Astrocyte (in vitro differentiated cells and primary cell): ENCODE measurements at places on chromosomes 3 and 15.

- no peaks in the 10 kb centered on the region for H3K4me1 ChIP-seq
- H3K36me3 ChIP-seq, result no peaks in the 10 kb centered on the region
Measured at GRCh38 chr15:45095661-45096060, 18.3 kb downstream of the DUOX2 start.

DNA sequence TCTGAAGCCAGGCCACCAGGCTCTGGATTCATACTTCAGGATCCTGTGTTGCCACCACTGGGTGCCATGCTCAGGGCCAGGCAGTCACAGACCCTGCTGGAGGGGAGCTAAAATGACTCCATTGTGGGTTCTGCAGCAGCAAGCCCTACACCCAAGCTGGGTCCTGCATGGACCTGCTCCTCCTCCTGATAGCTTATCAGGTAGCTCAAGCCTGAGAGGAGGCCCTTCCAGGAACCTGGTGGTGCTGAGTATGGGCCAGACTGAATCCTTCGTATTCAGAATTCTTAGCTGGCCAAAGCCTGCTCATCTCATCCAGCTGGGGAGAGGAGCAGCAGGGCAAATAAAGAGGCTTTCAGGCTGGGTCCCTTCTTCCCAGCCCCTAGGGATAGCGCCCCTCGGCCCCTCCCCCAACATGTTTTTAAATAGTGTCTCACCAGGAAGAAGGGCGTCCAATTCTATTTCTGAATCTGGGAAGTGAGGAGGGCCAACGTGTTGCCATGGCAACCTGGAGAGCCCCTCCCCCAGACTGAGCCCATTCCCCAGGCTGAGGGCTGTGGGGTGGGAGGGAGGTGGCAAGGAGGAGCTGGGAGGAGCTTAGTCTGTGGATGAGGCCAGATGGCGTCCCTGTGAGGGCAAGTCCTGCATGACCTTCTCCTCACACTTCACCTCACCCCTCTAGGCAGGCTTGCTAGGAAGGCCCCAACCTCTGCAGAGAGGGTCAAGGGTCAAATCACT is 11.0 kb upstream of the CAMKV start:
- H3K36me3 ChIP-seq, result no peaks in the 10 kb centered on the region
- peaks cover 6% of the 10 kb centered on the region for H3K27me3 ChIP-seq
- no peak for DNase-seq
- H3K27ac ChIP-seq, result no peak overlapping the region
- H3K4me1 ChIP-seq, result no peaks in the 10 kb centered on the region

- no peak overlapping the region for H3K27ac ChIP-seq
- H3K27me3 ChIP-seq, result peaks cover 20% of the 10 kb centered on the region
- no peaks in the 10 kb centered on the region for H3K36me3 ChIP-seq
- H3K4me3 ChIP-seq, result no peak overlapping the region
- H3K4me1 ChIP-seq, result no peaks in the 10 kb centered on the region
- DNase-seq, result no peak
Measured at GRCh38 chr15:65366122-65366892, 11.5 kb downstream of the IGDCC3 start.

DNA sequence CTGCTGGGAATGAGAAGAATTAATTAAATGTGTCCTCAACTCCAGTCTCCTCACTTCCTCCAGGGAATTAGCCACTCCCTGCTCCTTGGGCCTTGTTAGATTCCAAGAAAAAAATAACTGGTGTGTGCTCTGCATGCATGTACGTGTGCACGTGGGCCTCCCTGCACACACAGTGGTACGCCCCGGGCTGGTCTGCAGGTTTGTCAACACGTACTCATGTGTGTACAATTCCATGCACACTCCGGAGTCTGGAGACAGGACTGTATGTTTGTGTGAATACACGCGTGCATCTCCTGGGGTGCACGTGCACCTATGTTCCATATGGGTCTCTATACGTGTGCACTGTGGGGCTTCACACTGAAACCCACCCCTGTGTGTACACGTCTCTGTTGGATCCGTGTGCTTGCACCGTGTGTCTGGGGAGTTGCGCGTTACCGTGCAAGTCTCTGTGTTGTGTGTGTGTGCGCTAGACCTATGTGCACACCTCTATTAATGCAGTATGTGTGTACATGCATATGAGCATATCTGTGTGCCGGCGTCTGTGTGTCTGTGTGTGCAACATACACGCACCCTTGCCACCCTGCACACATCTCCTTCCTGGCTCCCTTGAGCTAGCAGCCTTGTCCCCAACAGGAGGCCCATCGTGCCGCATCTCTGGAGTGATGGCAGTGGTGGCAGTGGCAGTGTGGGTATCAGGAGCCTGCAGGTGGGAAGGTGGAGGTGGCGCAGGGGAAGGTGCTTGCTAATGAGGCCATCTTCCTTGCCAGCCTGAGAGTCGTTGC is 210.1 kb downstream of the TBC1D2B start:
- H3K36me3 ChIP-seq, result no peaks in the 10 kb centered on the region
- H3K27me3 ChIP-seq, result peaks cover 3% of the 10 kb centered on the region
- H3K27ac ChIP-seq, result no peak overlapping the region
- peaks cover 4% of the 10 kb centered on the region for H3K4me1 ChIP-seq
- DNase-seq, result no peak
- no peak overlapping the region for H3K4me3 ChIP-seq

DNA sequence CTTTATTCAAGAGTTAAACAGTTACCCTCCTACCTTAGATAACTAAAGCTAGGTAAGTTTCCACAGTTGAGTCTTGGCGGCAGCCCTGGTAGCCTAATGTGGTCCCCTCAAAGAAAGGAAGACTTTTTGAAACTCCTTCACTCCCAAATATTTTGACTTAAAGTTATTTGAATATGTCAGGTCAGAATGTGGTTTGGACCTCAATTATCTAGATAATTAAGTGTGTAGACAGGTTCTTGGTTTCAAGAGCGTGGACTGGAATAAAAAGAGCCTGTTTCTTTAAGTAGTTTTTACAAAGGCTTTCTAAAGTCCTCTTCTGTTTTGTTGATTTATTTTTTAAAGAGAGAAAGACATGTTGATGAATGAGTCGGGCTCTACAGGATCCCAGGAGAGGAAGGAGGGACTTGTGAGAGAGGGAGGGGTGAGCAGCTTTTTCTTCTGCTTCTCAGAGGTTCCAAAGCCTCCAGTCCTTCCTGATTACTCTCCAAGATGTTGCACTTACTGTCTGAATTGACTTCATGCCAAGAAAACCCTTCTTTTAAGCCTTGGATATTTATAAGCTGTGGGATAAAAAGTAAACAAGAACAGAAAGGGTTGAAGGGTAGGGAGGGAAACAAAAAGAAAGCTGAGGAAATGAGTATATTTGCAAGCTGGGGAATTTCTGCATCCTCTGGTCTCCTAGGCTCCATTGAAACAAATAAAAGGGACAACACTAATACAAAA is 457.4 kb downstream of the IGSF11 start:
- H3K27me3 ChIP-seq, result no peaks in the 10 kb centered on the region
- no peak overlapping the region for H3K4me3 ChIP-seq
- no peaks in the 10 kb centered on the region for H3K4me1 ChIP-seq
- H3K27ac ChIP-seq, result no peak overlapping the region
- no peaks in the 10 kb centered on the region for H3K36me3 ChIP-seq

DNA sequence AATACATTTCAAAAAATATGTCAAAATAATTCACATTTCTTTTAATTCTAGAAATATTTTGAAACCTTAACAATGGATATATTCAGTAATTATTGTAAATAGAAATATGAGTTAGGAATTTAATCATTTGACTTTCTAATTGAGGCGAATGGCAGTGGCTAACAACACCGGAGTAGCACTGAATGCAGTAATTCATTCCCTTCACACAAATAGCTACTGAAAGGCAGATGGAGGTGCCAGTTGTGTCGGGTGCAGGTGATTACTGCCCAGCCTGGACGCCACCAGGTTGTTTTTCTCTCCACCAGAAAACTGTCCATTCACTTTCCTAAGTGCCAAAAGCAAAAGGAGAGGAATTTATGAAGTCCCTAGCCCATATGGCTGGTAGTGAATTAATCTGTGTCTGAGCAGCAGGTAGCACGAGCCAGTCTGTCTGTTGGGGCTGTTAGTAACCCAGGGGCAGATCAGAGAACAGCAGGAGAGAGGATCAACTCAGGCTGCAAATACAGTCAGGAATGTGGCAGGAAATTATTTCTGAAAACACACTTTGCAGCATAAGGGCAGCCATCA is 79.3 kb upstream of the GMNC start:
- H3K4me3 ChIP-seq, result no peak overlapping the region
- no peak for DNase-seq
- H3K27ac ChIP-seq, result no peak overlapping the region

DNA sequence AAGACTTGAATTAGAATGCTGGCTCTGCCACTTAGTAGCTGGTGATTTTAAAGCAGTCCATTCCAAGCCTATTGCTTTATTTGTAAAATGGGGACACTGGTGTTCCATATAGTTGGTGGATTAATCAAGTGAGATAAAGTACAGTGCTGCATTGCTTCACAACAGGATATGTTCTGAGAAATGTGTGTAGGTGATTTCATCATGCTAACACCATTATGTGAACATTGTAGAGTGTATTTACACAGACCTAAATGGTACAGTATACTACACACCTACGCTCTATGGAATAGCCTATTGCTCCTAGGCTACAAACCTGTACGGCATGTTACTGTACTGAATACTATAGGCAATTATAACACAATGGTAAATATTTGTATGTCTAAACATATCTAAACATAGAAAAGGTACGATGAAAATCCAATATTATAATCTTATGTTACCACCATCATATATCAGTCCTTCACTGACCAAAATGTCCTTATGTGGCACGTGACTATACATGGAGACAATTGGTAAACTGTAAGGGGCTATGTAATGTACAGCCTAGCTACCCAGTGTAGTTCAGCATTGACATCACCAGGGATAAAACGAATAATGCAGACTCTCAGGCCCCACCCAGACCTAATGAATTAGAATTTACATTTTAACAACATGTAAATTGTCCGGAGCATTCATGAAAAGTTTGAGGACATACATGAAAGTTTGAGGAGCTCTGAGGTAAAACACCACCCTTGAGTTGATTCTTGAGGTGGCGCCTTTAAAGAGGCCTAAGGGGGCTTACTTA is 121.4 kb upstream of the BFSP2 start:
- H3K36me3 ChIP-seq, result no peaks in the 10 kb centered on the region
- peaks cover 9% of the 10 kb centered on the region for H3K4me1 ChIP-seq
- H3K27me3 ChIP-seq, result no peaks in the 10 kb centered on the region
- peak overlapping the region; percentile 19 for H3K27ac ChIP-seq
- no peak overlapping the region for H3K4me3 ChIP-seq

DNA sequence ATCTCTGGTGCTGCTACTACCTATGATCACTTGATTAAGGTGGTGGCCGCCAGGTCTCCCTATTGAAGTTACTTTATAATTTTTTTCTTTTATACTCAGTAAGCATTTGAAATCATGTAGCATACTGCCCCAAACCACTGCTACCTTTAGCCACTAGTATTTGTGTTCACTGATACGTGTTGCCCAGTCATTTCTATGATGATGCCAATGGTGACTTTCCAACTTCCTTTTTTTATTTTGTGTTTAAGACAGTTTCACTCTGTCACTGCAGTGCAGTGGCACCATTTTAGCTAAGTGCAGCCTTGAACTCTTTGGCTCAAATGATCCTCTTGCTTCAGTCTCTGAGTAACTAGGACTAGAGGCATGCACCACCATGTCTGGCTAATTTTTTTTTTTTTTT is 598.2 kb downstream of the NAALADL2 start:
- H3K27me3 ChIP-seq, result no peaks in the 10 kb centered on the region
- H3K36me3 ChIP-seq, result no peaks in the 10 kb centered on the region
- H3K27ac ChIP-seq, result no peak overlapping the region
- no peaks in the 10 kb centered on the region for H3K4me1 ChIP-seq
- no peak for DNase-seq

- DNase-seq, result peak; percentile 37
- no peaks in the 10 kb centered on the region for H3K27me3 ChIP-seq
- no peak overlapping the region for H3K4me3 ChIP-seq
- H3K4me1 ChIP-seq, result peaks cover 50% of the 10 kb centered on the region
- H3K36me3 ChIP-seq, result no peaks in the 10 kb centered on the region
Measured at GRCh38 chr15:39125904-39126303, 455.0 kb upstream of the THBS1 start.

DNA sequence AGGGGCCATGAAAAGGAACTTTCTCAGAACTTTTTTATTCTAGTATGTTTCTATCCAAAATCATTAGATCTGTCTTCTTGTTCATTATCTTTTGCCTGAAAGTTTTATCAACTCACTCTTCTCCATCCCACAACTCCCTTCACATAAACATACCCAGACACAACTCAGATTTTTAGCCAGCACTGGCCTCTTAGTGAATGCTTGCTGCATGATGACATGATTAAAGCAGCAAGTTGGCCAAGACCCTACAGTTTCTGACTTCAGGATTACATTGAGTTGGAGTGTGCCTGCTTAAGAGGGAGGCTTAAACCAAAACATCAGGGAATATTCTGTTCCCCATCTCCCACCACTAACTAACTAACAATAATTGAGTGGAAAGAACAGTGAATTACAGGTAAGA is 38.1 kb downstream of the PLSCR2 start:
- H3K4me3 ChIP-seq, result no peak overlapping the region
- H3K27me3 ChIP-seq, result no peaks in the 10 kb centered on the region

DNA sequence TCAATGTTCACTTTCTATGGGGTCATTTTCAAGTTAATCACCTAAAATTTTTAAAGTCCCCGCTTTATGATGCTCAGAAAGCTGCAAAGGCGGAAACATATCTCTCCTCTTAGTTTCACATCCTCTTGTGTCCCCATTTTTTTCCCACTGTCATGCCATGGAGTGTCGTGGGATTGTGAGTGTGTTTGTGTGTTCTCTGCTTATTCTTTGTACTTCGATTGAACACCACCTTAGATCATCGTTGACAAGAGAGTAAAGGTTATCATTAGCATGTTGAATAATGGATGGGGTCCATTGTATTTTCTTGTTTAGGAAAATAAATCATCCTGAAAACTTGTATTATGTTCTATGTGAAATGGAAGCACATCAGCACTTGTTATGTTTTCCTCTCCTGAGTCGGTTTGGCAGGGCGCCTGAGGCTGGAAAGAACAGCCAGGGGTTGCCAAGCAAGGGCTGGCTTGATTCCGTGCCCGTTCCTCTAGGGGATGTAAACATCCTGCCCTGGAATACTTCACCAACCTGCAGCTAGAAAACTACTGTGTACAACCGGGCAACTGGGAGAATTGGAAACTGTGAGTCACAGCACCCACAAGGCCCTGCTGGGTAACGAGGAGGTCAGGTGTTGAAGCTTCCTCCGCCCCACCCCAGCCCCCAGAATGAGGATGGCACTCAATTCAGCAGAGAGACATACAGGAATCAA is 67.2 kb downstream of the EIF4E3 start:
- no peak overlapping the region for H3K27ac ChIP-seq
- H3K4me1 ChIP-seq, result peaks cover 5% of the 10 kb centered on the region
